ENCODE measurements at places on chromosomes 1 and 21.

DNA sequence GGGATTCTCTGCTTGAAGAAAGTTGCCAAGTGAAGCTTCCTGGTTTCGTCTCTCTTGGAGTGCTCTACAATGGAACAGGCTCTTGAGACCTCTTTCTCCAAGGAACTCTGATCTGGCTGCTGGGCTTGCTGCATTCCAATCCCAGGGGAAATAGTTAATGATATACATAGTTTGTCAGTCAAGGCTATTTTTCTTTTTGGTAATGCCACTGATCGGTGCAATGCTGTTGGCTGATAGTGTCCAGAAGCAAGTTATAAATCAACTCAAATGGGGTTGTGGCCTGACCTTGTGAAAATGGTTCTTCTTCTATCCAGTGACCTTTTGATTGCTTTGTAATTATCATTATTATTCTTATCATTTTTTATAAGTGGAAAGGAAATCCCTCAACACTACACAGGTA, 48.4 kb upstream of the TNFSF18 start:
- DNase-seq = no peak

DNA sequence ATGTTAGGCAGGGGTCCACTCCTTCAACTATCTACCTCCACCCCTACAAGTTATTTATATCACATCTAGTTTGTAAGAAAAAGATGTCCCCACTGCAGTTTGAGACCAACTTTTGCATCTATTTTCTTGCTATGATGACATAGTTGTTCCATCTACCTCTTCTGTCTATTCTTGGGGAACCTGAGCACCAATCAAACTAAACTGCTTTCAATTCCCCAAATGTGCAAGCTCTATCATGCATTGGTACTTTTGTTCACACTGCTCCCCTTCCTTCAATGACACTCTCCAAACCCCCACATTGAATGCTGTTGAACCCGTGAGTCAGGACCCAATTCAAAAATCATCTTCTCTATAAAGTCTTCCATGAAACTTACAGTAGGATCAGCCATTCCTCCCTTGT, 16.0 kb upstream of the FRRS1 start:
- no peak for DNase-seq

GRCh38 chr1:160640359-160641123, 6.3 kb downstream of the SLAMF1 start:
- no peak for DNase-seq

DNA sequence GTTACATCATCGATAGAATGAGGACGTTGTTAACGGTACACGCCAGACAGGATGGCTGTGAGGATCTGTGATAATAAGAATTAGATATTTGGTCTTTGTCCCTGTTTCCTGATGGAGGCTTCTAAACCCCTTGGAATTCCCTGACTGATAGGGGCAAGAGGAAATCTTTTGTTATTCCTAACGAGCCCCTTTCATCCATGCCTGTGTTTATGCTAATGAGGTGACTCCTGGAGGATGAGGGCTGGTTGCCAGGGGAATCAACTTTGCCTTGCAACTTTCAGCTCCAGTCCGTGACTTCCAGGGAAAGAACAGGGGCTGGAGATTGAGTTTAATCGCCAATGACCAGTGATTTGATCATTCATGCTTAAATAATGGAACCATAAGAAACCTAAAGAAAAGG, 39.3 kb upstream of the NLRP3 start:
- DNase-seq = no peak

- DNase-seq = no peak
These were observed 143.3 kb downstream of the MRPS6 start for GRCh38 chr21:34216718-34217032.

GRCh38 chr1:217018648-217019047, 295.4 kb upstream of the ESRRG start:
- DNase-seq = no peak

- DNase-seq = no peak
These were observed 59.5 kb downstream of the MRPS6 start for GRCh38 chr21:34132926-34133325.

- DNase-seq = no peak
These were observed 463.5 kb downstream of the SMYD3 start for GRCh38 chr1:246043556-246043955.

Measured in thoracic aorta (tissue), 2 donors.